ENCODE measurements at places on chromosomes 4 and X.
A peak's percentile ranks its signal among the peaks of the same experiment; 100 is the strongest.

- no peak for DNase-seq
Observed at GRCh38 chr4:158208963-158209640, 1.2 kb upstream of the TMEM144 start.

- DNase-seq, result no peak
Observed at GRCh38 chr4:164551713-164552040, 202.3 kb upstream of the SMIM31 start.

GRCh38 chrX:71652405-71652804, 14.9 kb upstream of the LOC101059915 start:
- peak; percentile 35 for DNase-seq

GRCh38 chr4:112513971-112514646, 1.9 kb downstream of the NEUROG2 start:
- no peak for DNase-seq

DNA sequence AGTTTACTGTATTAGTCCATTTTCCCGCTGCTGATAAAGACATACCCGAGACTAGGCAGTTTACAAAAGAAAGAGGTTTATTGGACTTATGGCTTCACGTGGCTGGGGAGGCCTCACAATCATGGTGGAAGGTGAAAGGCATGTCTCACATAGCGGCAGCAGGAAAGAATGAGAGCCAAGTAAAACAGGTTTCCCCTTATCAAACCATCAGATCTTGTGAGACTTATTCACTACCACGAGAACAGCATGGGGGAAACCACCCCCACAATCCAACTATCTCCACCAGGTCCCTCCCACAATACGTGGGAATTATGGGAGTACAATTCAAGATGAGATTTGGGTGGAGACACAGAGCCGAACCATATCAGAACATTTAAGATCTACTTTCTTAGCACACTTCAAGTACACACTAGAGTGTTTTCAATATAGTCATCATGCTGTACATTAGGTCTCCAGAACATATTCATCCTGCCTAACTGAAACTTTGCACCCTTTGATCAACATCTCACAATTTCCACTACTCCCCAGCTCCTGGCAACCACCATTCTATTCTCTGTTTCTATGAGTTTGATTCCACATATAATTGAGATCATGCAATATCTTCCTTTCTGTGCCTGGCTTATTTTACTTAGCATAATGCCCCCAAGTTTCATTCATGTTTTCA, 341.0 kb downstream of the ARHGAP24 start:
- no peak for DNase-seq

DNA sequence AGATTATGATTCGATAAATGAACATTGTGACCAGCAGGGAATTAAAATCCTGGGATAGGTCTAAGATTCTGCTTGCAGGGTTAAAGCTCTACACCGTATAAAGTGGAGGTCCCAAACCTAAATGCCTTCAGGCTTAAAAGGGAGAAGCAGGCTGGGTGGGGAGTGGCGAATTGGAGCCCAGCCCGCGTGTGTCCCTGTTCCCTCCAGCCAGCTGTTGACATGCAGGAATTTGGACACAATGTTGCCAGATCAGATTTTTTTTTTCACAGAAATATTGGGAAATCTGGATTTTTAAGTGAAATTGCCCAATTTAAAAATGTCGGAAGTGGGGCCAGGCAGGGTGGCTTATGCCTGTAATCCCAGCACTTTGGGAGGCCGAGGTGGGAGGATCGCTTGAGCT, 60.5 kb downstream of the ELF4 start:
- no peak for DNase-seq

- no peak for DNase-seq
Observed at GRCh38 chr4:6252051-6252450, 17.6 kb upstream of the WFS1 start.

- DNase-seq, result no peak
Observed at GRCh38 chr4:155072417-155072816, 136.0 kb upstream of the NPY2R start.

DNA sequence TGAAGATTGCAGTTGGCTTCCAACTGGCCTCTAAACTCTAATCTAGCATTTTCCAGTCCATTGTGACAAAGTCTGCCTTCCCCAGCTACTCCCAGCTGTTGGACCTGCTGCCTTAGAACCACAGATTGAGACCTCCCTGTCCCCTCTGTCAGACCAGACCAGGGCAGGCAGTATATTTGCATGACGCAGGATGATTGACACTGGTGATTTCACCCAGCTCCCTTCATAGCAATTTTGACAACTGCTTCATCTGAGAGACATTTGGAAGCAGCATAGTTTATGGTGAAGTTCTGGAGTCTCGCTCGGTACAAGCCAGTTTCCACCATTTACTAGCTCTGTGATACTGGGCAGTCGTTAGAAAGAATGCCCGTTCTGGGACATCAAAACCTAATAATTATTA, 2.5 kb downstream of the CYP4V2 start:
- DNase-seq, result no peak

- peak; percentile 94 for DNase-seq
Observed at GRCh38 chr4:86961605-86962295, 26.9 kb downstream of the AFF1 start.

- DNase-seq, result no peak
Observed at GRCh38 chrX:129641469-129641868, 13.3 kb downstream of the APLN start.

- peak; percentile 86 for DNase-seq
Observed at GRCh38 chrX:72201836-72202536, 20.4 kb downstream of the PIN4 start.

GRCh38 chrX:18661273-18661672, 10.6 kb downstream of the RS1 start:
- DNase-seq, result no peak

- no peak for DNase-seq
Observed at GRCh38 chr4:59223292-59223941, 1976.7 kb upstream of the ADGRL3 start.

GRCh38 chr4:141896687-141897086, 260.3 kb downstream of the IL15 start:
- DNase-seq, result no peak

- peak; percentile 6 for DNase-seq
Observed at GRCh38 chrX:41889317-41890025, 33.9 kb downstream of the CASK start.

- peak; percentile 8 for DNase-seq
Observed at GRCh38 chr4:188869581-188869980, 730.3 kb downstream of the TRIML1 start.

GRCh38 chr4:161287678-161288352, 876.0 kb downstream of the FSTL5 start:
- no peak for DNase-seq

DNA sequence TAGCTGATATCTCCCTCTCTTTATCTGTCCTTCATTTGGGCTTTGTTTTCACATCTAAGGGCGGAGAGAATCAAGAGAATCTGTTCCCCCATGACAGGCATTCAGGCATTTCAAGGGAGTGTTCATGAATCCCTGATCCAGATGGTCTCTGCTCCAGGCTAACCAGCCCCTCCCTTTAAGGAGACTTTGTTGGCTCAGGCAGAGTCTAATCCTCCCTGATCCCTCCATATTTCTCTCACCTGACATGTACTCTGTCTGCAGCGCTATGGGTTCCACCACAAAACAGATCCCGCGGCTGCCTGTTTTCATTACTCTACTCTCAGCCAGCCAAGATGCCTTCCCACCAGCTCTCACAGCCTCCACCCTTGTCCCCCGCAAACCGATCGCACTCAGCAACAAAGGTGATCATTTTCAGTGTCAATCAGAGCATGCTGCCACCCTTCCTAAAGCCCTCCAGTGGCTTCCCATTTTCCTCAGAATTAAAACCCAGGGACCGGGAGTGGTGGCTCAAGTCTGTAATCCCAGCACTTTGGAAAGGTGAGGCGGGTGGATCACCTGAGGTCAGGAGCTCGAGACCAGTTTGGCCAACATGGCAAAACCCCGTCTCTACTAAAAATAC, 30.3 kb upstream of the SLC2A9 start:
- no peak for DNase-seq

- DNase-seq, result no peak
Observed at GRCh38 chr4:171186700-171187099, 626.5 kb upstream of the GALNTL6 start.

DNA sequence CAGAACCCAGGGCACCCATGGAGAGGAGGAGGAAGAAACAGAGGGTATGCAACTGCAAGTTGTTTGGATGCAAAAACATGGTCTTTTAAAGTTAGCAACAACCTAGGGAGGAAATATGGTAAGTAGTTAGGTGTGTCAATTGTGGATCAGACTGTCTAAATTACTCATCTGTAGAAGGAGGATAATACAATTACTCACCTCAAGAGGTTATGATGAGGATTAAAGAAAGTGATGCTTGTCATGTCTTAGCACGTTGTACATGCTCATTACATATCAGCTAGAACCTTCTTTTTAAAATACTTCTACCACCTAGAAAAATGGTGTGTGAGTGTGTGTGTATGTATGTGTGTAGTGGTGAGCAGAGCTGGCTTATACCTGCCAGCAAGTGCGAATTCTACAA, 2.3 kb upstream of the C1QTNF7 start:
- no peak for DNase-seq

GRCh38 chr4:1590244-1590643, 93.9 kb downstream of the FAM53A start:
- no peak for DNase-seq

DNA sequence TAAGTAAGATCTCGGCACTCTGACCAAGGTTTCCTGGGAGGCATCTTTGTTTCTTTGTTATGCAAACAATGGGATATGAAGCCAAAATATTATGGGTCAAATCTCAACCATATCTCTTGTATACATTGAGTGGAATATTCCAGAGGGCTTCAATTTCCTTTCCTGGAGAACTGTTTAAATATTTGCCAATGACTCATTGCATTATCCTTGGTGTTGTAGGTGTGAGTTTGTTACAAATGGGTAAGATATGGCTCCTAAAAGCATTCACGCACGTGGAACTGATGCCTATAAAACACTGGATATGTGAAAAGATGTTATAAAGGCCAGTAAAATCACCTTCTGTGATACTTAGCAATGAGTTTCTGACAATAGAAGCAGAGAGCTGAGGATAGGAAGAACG, 150.5 kb upstream of the WDR1 start:
- no peak for DNase-seq

DNA sequence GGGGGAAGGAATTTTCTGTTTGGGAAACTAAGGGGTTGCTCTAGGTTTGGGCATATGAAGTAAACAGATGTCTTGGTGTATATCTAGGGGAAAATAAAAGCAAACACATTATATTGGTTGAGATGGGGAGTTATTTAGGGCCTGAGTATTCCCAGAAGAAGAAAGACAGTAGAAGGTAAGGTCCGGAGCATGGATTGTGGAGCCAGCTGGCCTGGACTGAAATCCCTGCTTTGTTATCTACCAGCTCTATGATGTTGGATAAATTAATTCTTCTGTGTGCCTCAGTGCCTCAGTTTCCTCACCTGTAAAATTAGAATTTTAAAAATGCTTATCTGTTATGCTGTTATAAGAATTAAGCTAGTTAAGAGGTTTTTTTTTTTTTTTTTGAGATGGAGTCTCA, 272.3 kb upstream of the RPS6KA3 start:
- no peak for DNase-seq

DNA sequence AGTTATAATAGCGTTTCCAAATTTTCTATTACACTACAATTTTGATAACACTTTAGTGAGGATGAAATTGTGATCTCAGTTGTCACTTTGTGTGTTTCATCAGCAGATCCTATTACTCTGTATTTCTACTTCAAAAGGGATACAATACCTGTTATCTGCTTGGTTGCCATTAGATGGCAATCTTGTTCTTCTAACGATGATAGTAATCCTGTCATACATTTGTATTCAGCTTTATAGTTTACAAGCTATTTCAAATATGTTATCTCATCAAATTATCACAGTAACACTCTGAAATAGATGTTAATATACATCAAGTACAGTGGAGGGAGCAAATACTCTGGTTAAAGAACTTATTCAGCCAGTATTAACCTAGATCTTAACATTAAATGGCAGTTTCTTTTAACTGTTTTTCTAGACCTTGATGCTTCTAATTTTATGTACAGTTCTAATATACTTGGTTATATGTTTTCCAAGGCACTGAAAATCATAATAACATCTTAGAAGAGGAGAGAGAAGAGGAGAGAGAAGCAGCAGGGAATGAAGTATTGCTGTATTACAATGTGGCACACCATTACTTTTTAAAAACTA, 292.0 kb downstream of the CCSER1 start:
- peak; percentile 30 for DNase-seq

DNA sequence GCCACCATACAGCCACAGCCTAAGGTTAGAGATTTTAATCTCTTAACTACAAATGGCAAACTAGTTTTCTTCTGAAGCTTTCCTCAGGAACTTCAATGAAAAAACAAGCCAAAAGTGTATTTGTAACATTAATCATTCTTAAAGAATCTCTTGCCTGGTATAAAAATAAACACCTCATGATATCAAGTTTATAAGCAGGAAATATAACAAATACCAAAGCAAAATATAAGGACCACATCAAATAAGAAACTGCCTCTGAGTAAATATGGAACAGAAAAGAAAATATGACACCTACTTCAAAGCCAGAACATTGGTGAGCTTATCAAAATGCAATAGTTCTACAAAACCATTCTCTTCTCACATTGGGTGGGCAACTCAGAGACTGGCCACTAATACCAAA, 89.9 kb downstream of the GPC4 start:
- DNase-seq, result no peak
